ENCODE measurements at places on chromosomes 12 and 14. TPM values are rescaled to one million over a fixed set of nuclear protein-coding genes. Genes with fewer than 3 reads are reported as not detected.
A peak's percentile ranks its signal among the peaks of the same experiment; 100 is the strongest.

Gene TPPP2
- total RNA-seq, result not detected

Gene RBP5
- total RNA-seq, result not detected

Gene GLIPR1
- total RNA-seq, result 83.2 TPM

Gene GLIPR1L2
- 0.36 TPM for total RNA-seq

DNA sequence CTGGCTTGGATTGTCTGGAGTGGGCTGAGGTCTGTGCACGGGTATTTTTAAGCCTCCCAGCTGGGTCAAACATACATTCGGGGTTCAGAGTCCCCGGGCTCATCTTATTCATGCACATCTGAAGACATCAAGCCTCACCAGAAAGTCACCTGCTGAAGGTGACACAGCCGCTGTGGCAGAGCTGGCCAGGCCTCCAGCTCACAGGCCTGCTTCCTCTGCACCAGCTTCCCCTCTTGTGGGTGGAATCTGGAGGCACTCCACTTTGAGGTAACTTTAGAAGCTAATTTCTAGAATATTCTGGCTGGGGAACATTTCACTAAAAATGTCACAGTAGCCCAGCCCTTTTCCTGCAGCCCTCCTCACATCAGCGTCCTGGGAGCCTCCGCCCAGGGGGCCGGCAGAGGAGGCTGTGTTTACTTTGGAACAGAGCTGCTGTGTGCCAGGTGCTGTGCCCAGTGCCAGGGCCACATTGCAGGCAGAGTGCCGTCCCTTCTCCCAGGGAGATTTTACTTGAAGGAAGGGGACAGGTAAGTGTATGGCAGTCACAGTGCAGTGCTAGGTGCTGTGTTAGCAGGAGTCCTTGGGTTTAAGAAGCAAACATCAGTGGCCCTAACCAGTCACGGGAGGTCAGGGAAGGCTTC is 62.2 kb downstream of the TSPAN11 start:
- DNase-seq, result no peak

DNA sequence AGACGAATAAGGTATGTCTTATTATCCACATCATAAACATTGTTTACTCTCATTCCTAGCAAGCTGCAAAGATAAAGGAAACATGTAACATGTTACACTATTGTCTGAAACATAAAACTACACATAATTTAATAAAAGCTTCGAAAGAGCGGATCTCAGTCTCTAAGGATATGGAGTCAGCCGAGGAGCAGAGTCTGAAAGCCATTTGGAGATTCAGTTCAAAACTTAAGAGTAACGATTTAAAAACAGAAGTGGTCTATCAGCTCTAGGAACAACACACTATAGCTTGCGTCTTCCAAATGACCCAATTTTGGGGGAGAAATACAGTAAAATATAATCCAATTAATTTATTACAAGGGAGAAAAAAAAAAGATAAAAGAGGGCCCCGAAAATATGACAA is 775 bp downstream of the NEMF start:
- DNase-seq, result peak; percentile 37

GRCh38 chr14:105163040-105163742 is 5.4 kb downstream of the JAG2 start:
- DNase-seq, result no peak

DNA sequence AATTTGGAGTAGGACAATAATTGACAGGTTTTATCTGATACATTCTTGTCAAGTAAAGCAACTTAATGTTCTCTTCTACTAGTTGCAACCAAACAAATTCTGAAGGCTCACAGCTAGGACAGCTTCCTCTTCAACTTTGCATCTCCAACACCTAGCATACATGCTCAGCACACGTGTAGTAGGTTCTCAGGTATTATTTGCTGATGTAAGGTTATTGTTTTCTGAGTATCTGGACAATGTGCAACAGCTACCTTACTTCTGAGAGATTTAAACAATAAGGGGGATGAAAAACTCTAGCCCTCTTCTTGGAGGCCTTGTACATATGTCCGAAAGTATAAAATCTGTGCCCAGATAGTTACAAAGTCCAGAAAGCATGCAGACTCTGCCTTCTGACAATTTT is 15.5 kb upstream of the FLRT2 start:
- DNase-seq, result no peak

DNA sequence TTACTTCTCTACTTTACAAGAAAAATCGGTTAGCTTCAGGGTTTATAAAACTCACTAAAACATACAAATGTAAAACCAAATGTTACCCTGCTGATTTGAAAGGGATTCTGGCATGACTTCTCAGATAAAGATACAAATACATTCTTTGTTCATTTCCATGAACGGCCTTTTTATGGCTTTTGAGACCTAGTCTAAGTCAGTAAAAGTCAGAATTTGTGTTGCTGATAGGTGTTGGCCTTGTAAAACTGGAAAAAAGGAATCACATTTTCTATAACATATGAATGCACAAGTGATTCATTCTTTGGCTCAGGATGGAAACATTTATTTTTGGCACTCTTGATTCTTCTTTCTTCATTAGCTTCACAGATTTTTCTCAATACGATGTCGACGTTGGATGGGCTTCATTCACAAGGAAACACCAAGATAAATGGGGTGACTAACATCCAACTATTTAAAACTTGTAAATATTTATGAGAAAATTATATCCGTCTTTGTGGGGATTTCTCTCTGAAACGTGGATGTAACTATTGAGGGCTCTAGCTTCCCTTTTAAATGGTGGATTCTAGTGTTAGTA is 27.0 kb upstream of the CPM start:
- no peak for DNase-seq

GRCh38 chr14:49959822-49960408 is 67.0 kb downstream of the ARF6 start:
- no peak for DNase-seq

DNA sequence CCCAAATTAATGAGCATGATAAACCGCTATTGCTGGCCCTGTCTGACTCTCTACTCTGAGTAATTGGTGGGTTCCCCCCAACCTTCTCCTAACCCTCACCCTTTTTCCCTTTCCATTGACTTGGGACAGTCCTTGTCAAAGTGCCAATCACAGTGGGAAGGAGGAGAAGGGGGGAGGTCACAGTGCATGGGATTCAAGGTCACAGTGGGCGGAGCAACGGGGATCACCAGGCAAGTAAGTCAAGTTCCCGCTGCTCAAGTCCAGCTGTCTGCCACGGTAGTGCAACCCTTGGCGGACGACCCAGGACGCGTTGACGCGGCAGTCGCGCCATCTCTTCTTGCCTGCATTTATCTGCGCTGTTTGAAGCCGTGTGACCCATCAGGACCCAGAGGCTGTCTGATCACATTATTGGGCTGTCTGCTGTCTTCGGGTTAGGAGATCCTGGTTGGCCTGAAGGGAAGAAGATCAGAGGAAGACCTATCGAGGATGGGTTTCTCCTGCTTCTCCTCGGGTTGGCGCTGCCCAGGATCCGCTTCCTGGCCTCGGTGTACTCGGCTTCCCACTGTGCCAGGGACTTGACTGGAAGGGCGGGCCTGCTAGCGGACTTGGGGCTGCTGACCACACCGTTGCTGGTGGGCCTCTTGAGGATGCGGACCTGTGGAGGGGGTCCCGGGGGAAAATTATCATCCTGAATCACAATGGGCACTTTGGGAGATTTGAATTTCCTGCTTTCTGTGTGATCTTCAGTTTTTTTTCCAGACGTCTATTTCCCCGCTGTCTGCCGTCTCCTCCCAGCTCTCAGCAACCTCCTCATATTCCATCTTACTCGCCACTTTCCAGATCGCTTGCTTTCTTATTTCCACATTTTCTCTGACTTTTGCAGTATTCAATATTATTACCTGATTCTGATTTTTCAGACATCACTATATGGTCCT is 3.1 kb upstream of the MDM2 start:
- DNase-seq, result no peak

- DNase-seq, result no peak
These were observed at the start of gene RD3L for GRCh38 chr14:103941973-103942736. RD3L (minus strand) TSS chr14:103942529; CDS start chr14:103941695, 834 bp downstream.

DNA sequence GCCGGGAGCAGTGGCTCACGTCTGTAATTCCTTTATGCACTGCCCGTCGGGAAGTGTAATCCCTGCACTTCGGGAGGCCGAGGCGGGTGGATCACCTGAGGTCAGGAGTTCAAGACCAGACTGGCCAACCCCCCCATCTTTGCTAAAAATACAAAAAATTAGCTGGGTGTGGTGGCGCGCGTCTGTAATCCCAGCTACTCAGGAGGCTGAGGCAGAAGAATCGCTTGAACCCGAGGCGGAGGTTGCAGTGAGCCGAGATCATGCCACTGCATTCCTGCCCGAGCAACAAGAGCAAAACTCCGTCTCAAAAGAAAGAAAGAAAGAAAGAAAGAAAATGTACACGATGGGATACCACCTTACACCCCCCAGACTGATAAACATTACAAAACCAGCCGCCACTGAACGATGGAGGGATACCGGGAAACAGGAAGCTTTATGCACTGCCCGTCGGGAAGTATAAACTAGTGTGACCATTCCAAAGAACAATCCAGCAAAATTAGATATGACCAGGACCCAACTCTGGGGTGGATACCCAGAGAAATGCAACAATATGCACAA is 1.1 kb downstream of the ABCD4 start:
- no peak for DNase-seq

GRCh38 chr12:31588976-31589375 is 2.0 kb downstream of the DENND5B start:
- DNase-seq, result peak; percentile 32

GRCh38 chr14:98184457-98184856 is 1087.5 kb downstream of the BCL11B start:
- no peak for DNase-seq

DNA sequence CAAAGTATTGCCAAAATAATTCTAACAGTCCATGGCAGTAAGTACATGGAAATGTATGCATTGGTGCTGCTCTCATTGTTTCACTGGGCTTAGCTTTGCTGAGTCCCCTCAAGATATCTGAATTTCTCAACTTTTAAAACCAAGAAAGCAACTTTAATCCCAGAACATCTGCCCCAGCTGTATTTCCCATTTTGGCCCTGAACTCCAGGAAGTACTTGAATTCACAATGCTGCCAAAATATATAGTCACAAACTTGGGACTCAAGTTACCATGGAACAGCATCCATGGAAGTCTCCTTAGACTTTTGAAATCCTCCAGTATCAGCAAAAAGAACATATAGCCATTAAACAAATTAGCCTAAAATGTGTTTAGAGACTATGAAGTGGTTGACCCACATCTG is 78.5 kb upstream of the FLRT2 start:
- no peak for DNase-seq

GRCh38 chr14:88352698-88353097 is 29.6 kb upstream of the KCNK10 start:
- DNase-seq, result no peak
